ENCODE measurements at places on chromosomes 1 and 21. TPM values are rescaled to one million over a fixed set of nuclear protein-coding genes. Genes with fewer than 3 reads are reported as not detected.

SELL gene
- 221 TPM for total RNA-seq

TCHH gene
- 0.03 TPM for total RNA-seq

SPRR2D gene
- not detected for total RNA-seq

LIN28A gene
- not detected for total RNA-seq

BSND gene
- total RNA-seq, result 0.05 TPM

ANKRD65 gene
- not detected for total RNA-seq

MR1 gene
- total RNA-seq, result 26.1 TPM

TNNT2 gene
- not detected for total RNA-seq

MYBPH gene
- not detected for total RNA-seq

CFHR1 gene
- total RNA-seq, result not detected

SLC50A1 gene
- total RNA-seq, result 42.8 TPM

ACTN2 gene
- 0.19 TPM for total RNA-seq

GPR37L1 gene
- not detected for total RNA-seq

Data from activated T-helper 17 cell treated with anti-CD3 and anti-CD28 coated beads, Interleukin-2, amount 50 U/mL, for 72 hours (primary cell).